Bronchial epithelial cell (primary cell): ENCODE measurements at places on chromosomes 11 and 22.
A peak's percentile ranks its signal among the peaks of the same experiment; 100 is the strongest.

DNA sequence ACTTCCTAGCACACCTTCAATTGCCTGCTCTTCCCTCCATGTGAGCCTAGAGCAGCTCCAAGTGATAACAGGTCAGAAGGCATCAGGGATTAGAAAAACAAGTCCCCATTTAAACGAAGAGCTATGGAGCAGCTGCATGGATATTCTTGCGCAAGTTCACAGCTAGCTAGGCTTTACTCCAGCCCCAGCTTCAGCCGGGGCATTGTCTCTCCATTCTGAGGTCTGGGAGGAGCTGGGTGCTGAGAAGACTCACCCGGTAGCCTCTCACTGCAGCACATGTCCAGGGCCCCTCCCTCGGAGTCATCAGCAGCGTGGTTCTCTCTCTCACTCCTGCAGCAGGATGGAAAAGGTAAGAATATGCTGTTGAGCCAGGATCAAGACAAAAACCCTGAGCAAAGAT lies 26.0 kb downstream of the PTPN5 start:
- no peak for DNase-seq

DNA sequence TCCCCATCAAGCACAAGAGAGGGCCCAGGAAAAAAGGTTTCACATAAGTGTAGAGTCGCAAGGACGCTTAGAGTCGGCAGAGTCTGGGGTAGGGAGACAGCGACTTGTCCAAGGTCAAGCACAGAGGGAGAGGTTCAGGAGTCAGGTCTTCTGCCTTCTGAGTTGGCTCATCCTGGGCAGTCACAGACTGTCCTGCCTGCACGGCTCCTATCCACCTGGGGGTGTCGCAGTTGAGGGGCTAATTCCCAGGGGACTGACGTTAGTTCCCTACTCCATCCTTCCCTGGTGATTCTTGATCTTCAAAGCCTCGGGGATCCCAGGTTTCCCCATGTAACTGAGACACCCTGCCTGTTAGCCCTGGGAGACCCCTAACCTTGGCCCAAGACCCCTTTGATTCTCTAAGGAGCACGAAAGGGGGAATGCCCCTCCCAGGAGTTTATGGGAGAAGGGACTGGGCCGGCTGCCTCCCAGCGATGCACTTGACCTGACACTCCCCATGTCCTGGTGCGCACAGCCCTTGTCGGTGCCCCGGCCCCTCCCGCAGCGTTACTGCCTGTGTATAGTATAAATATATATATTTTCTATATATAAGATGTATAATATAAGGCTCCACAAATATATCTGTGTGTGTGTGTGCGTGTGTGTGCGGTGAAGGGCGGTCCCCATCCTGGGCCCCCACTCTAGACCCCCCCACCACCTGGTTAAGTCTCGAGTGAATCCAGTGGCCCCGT lies 14.7 kb upstream of the TAB1 start:
- peak; percentile 13 for DNase-seq

DNA sequence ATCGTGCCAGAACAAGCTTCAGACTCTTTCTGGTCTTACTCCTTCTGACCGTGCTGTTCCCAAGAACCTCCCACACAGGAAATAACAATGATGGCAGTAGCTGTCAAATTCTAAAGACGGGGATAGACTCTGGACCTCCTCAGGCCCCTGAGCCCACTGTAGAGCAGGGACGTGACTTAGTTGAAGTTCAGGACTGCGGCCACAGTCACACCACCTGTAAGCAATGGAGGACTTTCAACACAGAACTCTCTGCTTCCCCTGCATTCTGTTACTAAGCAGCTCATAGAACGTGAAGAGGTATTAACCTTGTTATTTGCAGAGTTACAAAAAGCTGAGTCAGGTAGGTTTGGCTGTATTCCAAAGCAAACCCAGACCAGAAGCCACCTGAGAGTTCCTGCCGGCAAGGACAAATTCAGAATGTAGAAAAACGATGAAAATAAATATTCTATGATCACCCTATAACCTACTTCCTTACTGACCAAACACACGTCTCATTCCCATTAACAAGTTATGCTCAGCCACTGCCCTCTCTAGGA lies 12.7 kb downstream of the TMEM45B start:
- DNase-seq = peak; percentile 95

DNA sequence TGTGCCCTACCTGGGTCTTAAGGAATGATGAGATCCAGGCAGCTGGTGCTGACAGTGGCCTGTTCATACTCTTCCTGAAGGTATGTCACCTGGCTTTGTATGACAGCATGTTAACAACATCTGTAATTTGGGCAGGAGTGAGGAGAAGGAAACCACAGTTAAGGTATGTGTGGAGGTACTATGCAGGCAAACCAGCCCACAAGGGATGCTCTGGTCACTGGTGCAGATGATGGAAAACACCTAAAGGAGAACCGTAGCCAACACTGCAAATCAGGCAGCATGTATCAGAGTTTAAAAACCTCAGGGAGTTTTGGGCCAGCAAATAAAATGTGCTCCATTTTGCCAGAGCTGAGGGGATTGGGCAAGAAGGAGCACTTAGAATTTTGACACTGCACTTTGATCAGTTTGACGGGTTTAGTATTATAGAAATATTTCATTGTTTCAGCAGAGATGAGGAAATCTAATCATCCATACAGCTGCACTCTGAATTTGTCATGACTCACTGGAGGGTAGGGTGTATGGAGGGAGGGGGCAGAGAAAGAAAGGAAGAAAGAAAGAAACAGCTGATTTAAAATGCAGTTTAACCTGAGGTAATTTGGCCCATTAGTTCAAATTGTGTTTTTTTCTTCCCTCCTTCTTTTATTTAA lies 260.9 kb downstream of the KIRREL3 start:
- DNase-seq = no peak

DNA sequence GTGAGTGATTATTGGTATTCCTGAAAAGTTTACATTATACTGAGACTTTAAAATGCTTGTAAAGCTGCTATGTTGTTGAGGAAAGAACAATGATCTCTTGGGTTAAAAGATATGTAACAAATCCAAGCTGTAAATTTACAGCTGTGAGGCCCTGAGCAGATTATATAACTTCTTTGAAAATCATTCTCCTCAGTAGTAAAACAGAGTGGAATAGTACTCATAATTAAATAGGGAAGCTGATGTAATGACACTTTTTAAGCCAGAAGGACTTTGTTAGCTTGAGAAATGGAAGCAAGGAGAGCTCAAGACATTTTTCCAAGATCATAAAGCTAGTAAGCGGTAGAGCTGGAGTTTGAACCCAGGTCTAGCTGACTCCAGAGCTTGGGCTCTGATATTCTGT lies 363.9 kb downstream of the TMEM135 start:
- no peak for DNase-seq

GRCh38 chr11:77370217-77370616 lies 68.7 kb upstream of the GDPD4 start:
- no peak for DNase-seq

DNA sequence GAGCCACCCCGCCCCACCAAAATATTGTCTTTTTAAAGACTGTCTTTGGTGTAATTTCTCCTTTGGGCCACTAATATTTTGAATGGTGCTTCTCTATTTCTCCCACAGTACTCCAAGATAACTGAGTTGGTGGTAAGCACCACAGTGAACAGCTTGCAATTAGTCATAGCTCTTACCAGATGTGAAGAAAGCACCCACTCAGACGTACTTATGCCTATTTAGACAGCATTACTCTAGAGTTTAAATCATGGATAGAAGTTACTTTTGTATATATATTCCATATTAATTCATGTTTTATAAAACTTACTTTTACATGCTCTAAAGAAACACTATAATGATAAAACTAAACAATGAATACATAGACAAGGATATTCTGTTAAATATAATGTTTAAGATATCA lies 12.7 kb downstream of the ANO3 start:
- no peak for DNase-seq

DNA sequence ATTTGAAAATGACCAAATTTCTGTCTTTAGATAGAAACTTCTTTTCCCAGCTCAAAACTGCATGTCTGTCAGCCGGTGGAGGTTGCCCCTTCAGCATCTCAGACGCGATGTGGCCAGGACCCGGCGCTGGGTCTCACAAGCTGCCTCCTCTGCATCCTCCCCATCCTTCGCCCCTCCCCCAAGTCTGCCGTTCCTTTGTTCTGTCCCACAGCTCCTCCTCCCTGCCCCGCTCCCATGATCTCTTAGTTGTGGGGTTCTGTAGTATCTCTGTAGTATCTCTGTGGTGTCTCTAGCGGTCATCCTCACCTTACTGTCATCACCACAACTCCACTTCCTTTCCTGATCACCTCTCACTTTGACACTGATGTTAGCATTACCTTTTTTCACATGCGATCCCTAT lies 49.9 kb downstream of the TRAF6 start:
- no peak for DNase-seq

GRCh38 chr11:129230006-129230405 lies 37.9 kb upstream of the ARHGAP32 start:
- DNase-seq = no peak

DNA sequence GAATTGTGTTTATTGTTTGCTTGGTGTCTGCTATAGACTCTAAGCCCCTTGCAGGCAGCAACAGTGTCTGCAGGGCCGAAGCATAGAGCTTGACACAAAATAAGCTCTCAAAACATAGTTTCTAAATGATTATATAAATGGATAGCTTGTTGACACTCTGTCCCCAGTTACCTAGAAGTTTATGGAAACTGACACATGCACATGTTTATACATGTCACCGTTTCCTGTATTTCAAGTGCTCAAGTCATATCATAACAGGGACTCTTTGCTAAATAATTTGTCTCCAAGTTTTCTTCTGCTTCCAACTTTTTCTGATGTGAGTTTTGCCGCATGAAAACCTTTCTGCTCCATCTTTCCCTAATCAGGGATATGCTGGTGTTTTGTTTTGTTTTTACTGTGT lies 3.7 kb upstream of the OR6X1 start:
- DNase-seq = peak; percentile 64

DNA sequence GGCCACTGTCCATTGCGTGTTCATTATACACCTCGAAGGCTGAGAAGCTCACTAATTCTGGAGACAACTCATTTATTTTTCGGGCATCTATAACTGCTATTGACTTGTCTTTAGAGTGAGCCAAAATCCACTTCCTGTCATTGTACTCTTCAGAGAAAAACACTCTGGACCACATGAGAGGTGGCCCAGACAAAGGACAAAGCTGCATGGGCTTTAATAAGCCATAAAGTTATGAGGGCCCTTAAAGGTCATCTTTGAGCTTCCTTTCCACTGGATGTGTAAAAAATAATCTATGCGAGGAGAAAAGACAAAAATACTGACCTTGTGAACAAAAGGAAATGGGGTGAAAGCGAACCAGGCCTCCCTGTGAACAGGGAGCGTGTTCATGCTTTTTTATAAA lies 63.5 kb upstream of the ZC3H12C start:
- no peak for DNase-seq

- no peak for DNase-seq
Measured at GRCh38 chr11:105219670-105220069, 80.1 kb upstream of the CARD18 start.

DNA sequence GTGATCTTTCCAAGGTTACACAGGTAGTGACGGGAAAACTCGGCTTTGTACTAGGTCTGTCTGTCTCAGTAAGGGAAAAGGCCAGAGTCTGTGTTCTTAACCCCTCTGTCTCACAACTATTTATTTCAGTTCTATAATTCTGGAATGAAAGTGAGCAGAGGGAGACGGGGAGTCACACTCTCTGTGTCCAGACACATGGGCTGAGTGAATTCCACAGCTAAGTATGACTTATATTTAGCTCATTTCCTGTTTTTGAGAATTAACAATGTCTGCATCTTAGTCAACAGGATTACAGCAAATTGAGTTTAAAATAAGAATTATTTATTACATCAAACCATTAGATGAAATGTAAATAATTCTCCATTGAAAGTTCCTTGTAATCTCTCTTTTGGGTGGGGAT lies 62.5 kb upstream of the OR4B1 start:
- peak; percentile 81 for DNase-seq

DNA sequence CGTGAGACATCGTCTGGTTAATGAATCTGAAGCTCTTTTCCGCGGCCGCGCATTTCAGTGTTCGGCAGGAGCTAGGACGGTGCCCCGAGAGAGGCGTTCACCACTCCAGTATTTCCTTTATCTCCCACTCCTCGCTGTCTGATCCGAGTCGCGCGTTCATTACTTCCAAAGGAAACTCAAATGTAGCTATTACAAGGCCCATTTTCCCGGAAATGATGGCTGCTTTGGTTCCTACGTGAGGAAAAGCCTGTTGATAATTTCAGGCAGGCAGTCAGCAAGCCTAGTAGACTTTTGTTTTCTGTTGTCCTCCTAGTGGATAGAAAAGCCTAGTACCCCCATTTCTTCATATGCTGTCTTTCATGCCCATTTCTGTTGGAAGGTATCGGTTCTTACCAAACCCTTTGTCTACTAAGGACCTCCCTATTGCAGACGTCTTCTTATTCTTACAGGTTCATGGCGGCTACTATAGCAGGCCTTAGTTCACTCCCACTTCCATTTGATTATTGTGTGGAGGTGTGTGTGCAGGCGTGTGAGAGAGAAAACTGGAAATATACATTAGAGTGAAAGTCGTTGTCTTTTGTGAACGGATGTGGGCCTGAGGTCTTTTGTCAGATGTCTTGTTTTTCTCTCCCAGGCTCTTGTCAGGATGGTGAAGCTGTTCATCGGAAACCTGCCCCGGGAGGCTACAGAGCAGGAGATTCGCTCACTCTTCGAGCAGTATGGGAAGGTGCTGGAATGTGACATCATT lies 737 bp downstream of the RBM4 start:
- DNase-seq = peak; percentile 38

DNA sequence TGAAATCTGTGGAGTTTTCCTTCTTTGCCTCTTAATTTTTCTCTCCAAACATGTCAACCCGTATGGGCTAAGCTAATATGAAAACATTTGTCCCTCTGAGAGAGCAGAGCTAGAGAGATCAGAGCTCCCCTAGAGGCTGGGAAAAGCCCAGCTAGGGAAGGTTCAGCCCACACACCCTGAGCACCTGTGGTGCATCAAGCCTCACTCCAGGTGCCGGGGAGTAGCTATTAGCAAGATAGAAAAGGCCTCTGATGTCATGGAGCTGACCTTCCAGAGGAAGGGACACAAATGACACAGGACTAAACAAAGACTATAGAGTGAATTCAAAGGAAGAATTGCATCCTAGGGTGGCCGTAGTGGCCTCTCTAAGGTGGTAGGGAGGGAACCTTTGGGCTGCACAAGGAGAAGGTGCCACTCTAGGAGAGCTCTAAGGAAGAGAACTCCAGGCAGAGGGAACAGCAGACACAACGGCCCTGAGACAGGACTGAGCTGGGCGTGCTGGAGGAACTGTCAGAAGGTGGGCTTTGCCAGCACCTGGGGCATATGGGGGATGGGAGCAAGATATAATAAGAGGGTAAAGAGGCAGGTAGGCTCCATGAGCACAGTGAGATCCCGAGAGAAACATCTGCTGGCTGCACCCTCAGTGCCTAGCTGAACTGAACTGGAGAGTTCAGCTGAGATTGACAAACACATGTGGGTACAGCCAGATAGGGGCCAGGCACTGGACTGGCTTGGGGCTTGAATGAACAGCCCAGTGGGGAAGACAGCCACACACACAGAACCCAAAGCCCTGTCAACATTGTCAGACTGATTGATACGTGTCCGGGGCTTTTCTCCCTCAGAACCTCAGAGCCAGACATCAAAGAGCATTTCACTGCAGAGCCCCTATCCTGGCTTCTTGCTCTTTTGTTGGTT lies 65.5 kb upstream of the DRD2 start:
- no peak for DNase-seq

DNA sequence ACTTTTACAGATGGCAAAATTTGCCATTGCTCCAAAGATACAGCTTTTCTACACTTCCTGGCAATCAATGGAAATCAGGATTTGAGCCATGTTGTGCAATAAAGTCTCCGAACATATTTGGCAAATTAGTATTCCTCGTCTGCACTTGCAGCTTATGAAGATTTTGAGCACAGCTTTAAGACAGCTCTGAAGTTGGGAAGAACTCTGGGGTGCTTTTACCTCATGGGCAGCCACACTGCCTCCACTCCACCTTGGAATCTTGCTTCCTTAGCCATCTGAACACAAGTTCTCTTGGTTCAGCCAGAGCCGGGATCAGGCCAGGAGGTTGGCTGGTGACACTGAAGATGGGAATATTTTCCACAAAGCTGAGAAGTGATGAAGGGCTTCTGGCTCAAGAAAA lies 191.2 kb downstream of the CWF19L2 start:
- DNase-seq = no peak
